A549 treated with dexamethasone at 1 μM for 4 hours (cell line): ENCODE measurements at places on chromosomes 13 and 19. TPM values are rescaled to one million over a fixed set of nuclear protein-coding genes. Genes with fewer than 3 reads are reported as not detected.

Gene RFPL4A
- total RNA-seq = 0.61 to 1.2 TPM (median 0.88 TPM) in 5 replicates

Gene CCDC194
- total RNA-seq = not detected in 5 replicates

Gene ZNF541
- total RNA-seq = 0.02 to 0.05 TPM (median 0.04 TPM) in 3 of 5 replicates, not detected in the others

Gene CD22
- 0.88 to 1.3 TPM (median 1.1 TPM) in 5 replicates for total RNA-seq

Gene SLC10A2
- total RNA-seq = not detected in 5 replicates

Gene SIGLEC7
- total RNA-seq = not detected in 5 replicates

Gene PGLYRP2
- total RNA-seq = not detected in 5 replicates

Gene ADAMTSL5
- 2.4 to 4.9 TPM (median 3.0 TPM) in 5 replicates for total RNA-seq
